ENCODE measurements at places on chromosomes 3 and 15. TPM values are rescaled to one million over a fixed set of nuclear protein-coding genes. Genes with fewer than 3 reads are reported as not detected.

DNA sequence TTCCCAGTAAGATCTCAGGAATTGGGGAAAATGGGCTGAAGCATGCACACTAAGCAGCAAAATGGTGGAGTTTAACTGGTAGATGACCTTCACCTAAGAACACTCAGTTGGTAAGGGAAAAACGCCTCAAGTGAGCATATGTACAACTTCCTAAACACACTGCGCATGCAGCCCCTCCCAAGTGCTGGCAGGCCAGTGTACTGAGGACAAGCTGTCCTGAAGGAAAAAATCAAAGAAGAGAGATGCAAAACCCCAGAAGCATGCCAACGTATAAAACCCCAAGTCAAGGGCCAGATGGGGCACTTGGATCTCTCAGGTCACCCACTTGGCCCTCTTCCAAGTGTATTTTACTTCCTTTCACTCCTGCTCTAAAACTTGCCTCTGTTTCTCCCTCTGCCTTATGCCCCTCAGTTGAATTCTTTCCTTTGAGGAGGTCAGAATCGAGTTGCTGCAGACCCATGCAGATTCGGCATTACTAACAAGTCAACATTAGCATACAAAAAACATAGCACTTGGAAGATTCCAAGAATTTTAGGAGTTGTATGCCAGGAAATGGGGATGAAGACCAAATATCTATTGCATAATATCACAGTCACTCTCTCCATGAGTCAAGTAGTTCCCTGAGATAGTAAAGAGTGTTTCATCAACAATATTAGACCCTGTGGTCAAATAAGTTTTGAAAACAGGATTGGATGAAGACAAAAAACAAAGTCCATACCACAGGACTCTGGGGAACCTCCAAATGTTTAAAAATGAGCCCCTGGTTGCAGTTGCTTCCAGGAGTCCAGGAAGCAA is 10.8 kb upstream of the FYCO1 start:
- peak; percentile 15 for DNase-seq

DNA sequence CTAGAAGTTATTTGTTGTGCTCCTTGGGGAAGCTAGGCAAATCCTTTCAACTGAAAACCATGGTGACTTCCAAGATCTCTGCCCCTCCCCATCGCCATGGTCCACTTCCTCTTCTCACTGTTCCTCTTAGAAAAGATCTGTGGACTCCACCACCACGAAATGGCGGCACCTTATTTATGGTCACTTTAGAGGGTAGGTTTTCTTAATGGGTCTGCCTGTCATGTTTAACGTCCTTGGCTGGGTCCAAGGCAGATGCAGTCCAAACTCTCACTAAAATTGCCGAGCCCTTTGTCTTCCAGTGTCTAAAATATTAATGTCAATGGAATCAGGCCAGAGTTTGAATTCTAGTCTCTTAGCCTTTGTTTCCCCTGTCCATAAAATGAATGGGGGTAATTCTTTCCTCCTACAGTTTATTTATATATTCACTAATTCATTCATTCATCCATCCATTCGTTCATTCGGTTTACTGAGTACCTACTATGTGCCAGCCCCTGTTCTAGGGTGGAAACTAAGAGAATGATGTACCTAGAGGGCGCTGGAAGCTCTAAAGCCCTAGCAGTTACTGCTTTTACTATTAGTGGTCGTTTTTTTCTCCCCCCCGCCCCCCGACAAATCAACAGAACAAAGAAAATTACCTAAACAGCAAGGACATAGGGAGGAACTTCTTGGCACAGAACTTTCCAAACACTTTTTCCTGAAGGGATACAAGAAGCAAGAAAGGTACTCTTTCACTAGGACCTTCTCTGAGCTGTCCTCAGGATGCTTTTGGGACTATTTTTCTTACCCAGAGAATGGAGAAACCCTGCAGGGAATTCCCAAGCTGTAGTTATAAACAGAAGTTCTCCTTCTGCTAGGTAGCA is 657 bp downstream of the PATL2 start:
- peak; percentile 47 for DNase-seq

- DNase-seq: no peak
Measured at GRCh38 chr15:77027111-77027696, 32.3 kb downstream of the PSTPIP1 start.

- DNase-seq: no peak
Measured at GRCh38 chr3:189689625-189690024, 58.4 kb downstream of the TP63 start.

DNA sequence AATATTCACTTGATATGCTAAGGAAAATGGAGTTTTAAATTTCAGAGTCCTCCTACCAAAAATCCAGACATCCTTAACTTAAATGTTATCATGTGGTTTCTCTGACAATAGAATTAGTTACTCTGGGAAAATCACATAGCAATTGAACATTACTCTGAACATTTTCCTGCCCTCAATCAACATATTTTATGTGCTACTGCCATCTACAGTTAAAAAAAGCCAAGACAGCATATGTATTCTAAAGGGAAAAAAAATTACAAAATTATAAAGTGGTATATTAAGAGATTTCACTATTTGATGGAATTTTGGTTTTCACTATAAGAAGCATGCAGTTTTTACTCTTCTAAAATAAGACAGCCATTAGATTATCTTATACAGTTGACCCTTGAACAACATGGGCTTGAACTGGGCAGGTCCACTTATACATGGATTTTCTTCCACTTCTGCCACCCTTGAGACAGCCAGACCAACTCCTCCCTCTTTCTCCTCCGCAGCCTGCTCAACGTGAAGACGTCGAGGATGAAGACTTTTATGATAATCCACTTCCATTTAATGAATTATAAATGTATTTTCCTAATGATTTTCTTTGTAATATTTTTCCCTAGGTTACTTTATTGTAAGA is 122.3 kb downstream of the ATP1B3 start:
- no peak for DNase-seq

- no peak for DNase-seq
Measured at GRCh38 chr15:70585707-70586034, 177.7 kb downstream of the UACA start.

DNA sequence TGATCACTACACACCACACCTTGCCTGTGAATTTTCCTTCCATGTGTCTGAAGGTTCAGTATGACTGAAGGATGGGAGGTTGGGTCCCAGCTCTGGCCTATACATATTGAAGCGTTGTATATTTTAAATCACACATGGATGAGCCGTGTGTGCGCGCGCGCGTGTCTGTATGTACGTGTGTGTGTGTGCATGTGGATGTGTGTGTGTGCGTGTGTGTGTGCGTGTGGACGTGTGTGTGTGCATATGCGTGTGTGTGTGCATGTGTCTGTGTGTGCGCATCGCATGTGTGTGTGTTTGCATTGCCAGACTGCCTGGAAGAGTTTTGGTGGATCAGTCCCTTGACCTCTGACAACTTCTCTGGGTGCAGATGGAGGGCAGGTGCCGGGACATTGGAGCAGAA is 45.7 kb downstream of the RPLP1 start:
- DNase-seq: no peak

- no peak for DNase-seq
Measured at GRCh38 chr3:28388978-28389377, 40.4 kb upstream of the AZI2 start.

DNA sequence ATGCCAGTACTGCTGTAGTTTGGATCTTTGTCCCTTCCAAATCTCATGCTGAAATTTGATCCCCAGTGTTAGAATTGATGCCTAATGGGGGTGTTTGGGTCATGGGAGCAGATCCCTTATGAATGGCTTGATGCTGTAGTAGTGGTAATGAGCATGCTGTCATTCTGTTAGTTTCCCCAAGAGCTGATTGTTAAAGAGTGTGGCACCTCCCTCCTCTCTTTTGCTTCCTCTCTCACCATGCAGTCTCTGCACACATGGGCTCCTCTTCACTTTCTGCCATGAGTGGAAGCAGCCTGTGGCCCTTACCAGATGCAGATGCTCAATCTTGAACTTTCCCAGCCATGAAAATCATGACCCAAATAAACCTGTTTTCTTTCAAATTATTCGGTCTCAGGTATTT is 141.3 kb upstream of the DPPA4 start:
- DNase-seq: no peak

COL8A1 gene
- 0.61 TPM for polyA plus RNA-seq

BTD gene
- 28.4 TPM for polyA plus RNA-seq

ELL3 gene
- polyA plus RNA-seq: 4.5 TPM

CLSTN2 gene
- polyA plus RNA-seq: 23.5 TPM

MELTF gene
- polyA plus RNA-seq: 121 TPM
